Adipocyte (in vitro differentiated cells): ENCODE measurements at places on chromosomes 5 and 9.

DNA sequence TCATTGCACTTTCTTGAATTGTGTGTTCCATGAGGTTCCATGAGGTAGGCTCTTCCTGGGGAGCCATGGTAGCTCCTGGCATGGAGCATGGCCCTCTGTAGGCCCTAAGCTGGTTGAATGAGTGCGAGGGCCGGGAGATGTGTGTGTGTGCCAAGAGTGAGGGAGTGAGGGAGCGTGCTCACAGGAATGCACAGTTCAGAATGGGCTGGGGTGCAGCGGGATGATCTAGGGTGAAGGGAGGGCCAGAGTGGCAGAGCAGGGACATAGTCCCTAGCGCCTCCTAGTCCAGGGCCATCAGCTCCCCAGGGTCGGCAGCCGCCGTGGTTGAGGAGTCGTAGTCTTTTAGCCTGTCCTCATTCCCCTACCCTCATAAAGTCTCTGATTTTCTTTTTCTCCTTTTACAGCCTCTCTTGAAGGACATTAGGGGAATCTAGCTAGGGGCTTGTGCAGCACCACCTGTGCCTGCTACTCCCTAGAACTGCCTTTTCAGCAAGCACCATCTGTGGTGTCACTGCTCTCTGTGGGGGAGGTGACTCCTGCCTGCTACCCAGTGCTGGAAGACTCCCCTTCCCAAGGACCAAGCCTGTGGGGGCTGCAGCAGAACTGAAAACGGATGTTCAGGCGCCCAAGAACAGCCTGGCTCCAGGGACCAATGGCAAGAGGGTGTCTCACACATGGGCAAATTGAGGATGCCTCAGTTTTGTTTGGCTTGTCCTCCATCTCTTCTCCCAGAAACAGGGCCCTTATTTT lies 65.3 kb upstream of the PPARGC1B start:
- DNase-seq: no peak

DNA sequence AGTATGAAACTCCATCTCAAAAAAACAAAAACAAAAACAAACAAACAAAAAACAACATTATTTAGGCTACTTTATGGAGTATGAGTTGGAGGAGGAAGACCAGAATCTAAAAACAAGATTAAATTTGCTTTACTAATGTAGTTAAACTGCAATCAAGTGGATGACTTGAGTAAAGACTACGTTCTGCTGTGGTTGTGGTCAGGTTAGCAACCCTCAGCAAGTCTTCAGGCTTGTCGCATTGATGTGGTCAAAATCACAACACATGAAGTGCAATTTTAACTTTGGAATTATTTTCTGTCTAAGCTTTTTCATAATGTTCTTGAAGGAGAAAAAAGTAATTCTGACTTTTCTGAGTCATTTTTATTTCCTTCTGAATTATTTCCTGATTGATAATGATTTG lies 43.1 kb downstream of the PDE6A start:
- DNase-seq: no peak

DNA sequence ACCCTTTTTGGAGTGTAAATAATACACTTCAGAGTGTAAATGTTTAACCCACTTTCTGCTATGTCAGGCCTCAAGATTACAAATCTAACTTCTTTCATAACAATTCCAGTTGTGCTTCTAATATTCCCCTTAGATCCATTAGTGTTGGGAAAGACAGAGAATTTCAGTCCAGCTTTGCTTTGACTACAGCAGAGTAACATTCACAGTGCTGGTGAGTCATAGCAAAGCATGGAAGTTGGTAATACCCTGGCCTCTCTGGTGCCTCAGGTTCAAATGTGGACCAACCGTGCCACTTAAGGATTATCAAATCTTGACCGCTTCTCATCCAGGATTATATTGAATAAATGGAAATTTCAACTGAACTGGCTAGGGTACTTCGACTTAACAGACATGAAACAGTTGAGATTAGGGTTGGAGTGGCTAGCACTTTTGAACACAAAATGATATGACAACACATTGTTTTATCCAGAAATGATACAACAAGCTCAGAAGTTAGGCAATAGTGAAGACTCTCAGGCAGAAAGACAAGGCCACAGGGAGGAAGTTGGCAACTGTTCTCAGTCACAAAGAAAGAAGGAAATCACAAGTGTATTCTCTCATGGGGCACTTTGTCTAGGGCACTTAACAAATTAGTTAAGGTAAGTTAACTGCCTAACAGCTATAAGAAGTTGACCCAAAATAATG lies 24.4 kb upstream of the RASA1 start:
- DNase-seq: peak; percentile 75

DNA sequence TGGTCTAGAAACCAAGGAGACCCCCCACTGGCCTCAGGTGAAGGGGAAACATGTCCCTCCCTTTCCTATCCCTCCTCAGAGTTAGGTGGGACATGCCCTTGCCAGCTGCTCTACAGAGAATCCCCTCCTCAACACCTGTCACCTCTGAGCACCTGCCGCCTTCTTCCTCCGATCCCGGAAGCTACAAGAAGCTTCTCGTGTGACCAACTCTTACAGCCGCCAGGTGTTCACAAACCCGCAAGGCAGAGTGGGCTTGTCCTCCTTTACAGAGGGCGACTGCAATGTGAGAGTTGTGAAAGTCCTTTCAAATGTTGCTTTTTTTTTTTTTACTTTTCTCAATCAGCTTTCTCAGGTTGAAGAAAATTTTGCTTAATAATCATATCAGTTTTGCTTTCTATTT lies 3.7 kb upstream of the ICE1 start:
- DNase-seq: no peak

DNA sequence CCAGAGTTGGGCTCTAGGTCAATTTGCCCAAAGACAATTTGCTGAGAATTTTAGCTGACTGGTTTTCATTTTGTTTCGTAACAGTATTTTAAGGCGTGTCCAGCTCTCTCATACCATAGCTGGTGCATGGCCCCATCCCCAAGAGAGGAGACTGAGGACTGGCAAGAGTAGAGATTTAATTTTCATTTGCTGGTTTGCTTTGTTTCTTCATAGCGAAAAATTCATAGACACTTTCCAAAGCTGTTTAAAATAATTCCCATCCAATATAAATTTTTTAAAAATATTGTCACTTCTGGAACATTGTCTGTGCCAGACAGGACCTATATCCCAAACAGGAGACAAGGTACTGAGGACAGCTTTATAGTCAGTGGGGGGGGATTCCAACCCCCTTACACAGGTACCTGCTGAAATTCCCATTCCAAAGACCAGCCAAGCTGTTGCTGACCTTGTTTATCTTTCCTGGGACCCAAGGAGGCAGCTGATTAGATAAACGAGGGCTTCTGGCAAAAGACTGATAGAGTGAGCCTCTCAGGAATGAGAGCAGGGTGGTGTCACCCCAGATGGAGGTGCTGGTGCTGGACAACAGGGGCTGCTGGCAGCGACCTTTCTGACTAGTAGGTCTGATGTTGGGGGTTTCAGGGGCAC lies 6.8 kb upstream of the ANGPTL2 start:
- peak; percentile 68 for DNase-seq

GRCh38 chr5:106393276-106393675 lies 1277.5 kb downstream of the EFNA5 start:
- no peak for DNase-seq

- DNase-seq: no peak
These were observed 614 bp upstream of the LCN6 start for GRCh38 chr9:136748666-136749611.

DNA sequence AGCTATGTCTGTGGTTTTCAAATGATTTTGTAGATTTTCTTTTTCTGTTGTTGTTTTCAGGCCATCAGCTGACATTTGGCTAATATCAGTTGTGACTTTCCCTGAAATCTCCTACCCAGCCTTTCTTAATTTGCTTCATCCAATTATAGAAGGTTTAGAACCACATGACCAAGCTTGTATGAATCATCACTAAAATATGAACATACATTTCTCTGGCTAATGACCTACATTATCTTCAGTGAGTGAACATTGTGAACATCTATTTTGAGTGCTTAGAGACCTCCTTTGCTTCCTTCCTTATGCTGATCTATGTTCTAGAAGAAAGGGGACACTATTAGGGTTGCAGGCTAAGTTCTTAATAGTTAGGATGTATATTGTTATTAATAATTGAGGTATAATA lies 532.5 kb downstream of the RAB3C start:
- DNase-seq: peak; percentile 19

GRCh38 chr9:133359399-133360175 lies 3.2 kb downstream of the SURF2 start:
- DNase-seq: no peak

GRCh38 chr5:175045820-175046219 lies 321.4 kb downstream of the MSX2 start:
- no peak for DNase-seq

- DNase-seq: no peak
These were observed 212.0 kb downstream of the RAB3C start for GRCh38 chr5:58794875-58795274.

DNA sequence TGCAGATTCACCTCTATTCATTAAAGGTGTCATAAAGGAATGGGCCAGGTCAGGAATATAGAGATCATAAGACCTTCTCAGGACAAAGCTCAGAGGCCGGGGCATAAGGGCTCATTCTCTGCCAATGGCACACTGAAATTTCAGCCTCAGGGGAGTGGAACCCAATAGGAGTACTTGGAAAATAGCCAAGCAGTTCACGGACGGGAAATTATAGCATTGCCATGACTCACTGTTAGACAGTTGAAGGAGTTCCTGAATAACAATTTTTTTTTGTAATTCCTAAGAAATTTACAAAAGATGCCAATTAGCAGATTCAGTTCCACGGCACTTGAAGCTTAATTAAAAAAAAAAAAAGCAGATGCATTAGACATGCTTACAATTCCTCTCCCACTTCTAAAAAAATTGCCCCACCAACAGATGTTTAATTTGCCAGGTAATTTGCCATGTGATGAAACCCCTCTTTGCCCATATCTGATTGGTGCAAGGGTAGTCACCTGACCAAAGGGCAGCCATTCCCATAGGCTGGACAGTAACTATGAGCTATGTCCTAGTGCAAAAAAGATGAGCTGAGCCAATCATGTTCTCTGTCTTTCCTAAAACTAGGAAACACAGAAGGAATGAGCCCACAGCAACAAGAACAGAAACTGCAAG lies 58.6 kb downstream of the PTCD2 start:
- DNase-seq: peak; percentile 88

- DNase-seq: no peak
These were observed 37.9 kb downstream of the NRG2 start for GRCh38 chr5:140005145-140005591.

GRCh38 chr9:38687389-38687842 lies 32.5 kb downstream of the FAM240B start:
- DNase-seq: peak; percentile 44

GRCh38 chr5:40453689-40454088 lies 226.0 kb upstream of the PTGER4 start:
- DNase-seq: no peak

GRCh38 chr9:77592476-77592875 lies 55.6 kb downstream of the GNA14 start:
- no peak for DNase-seq

DNA sequence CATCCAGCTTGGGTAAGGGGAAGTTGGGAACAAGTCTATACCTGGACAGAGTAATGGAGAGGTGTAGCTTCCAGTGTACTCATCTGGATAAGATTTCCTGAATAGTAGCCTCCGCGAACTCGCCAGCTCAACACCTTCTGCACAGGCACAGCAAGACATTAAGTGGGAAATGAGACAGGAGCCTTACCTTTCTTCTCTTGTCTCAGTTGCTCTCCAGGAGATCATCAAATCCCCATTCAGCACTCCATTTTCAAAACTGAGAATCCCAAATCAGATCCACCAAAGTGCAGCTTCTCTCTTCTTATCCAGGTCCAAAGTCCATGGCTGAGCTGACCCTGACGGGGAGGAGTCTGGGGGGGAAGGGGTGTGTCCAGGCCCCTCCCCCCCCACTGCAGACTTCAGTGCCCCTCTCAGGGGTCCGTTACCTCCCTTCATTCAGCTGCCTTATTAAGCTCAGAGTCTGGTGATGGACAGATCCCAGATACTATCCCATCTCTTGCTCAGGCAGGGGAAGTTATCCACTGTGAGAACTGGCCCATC lies 5.9 kb upstream of the MGAT1 start:
- DNase-seq: no peak

GRCh38 chr5:180291943-180292831 lies at the start of gene MAPK9:
Gene MAPK9, minus strand, starts transcription at chr5:180292083. Its CDS starts 11,522 bp downstream, at chr5:180280561.
- DNase-seq: peak; percentile 96

GRCh38 chr5:141437221-141437620 lies 6.9 kb downstream of the PCDHGA12 start:
- peak; percentile 31 for DNase-seq

DNA sequence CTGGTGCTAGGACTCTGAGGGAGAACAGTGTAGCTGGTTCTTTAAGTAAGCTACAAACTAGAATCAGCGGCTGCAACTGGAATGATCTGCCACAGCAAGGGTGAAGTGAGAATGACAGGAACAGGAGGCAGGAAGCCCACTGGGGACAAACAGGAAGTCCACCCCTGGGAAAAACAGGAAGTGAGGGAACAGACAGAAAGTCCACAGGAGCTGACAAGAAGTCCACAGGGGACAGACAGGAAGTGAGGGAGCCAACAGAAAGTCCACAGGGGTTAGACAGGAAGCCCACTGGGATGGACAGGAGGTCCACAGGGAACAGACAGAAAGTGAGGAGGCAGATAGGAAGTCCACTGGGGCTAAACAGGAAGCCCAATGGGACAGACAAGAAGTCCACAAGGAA lies 15.5 kb downstream of the ADAMTS16 start:
- no peak for DNase-seq

DNA sequence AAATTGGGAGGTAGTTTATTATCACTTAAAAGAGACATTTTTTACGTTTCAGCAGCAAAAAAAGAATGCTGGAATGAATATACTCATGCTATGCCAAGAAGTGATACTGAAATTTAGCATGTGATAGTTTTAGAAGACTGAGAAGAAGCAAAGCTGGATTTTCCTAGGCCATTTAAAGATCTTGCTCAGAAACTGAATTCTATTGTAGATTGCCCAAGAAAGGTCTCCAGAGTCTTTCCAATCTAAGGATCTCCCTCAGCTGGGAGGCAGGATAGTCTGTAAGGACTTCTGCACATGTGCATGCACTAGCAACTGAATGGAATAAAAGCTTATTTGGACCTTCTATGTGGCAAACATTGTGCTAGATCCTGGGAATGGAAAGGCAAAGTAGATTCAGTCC lies 334.5 kb downstream of the DTWD2 start:
- DNase-seq: no peak

DNA sequence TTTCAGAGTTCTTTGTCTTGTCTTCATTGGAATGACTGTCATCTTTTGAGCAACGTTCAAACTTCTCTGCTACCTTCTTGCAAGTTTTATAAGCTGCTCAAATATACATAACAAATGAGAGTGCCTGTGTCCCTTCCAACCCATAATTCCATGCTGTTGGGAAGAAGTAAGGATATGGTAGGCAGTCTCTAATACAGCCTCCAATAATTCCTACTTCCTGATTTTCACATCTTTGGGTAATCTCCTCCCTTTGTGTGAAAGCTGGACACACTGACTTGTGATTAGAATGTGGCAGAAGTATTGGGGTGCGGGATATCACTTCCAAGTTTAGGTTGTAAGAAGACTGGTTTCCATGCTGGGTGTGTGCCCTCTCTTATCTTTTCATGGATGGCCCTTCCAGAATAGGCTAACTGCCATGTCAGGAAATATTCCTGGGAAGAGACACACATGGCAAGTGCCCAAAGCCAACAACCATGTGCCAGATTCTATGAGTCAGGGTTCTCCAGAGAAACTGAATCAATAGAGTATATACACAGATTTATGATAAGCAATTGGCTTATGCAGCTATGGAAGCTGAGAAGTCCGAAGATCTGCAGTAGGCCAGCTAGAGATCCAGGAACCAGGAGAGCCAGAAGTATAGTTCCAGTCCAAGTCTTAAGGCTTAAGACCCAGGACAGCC lies 531.3 kb downstream of the NTRK2 start:
- no peak for DNase-seq

GRCh38 chr5:170540271-170540670 lies 36.5 kb downstream of the KCNIP1 start:
- DNase-seq: no peak
